Right lobe of liver (tissue), 6 donors: ENCODE measurements at places on chromosomes 6 and 20.

DNA sequence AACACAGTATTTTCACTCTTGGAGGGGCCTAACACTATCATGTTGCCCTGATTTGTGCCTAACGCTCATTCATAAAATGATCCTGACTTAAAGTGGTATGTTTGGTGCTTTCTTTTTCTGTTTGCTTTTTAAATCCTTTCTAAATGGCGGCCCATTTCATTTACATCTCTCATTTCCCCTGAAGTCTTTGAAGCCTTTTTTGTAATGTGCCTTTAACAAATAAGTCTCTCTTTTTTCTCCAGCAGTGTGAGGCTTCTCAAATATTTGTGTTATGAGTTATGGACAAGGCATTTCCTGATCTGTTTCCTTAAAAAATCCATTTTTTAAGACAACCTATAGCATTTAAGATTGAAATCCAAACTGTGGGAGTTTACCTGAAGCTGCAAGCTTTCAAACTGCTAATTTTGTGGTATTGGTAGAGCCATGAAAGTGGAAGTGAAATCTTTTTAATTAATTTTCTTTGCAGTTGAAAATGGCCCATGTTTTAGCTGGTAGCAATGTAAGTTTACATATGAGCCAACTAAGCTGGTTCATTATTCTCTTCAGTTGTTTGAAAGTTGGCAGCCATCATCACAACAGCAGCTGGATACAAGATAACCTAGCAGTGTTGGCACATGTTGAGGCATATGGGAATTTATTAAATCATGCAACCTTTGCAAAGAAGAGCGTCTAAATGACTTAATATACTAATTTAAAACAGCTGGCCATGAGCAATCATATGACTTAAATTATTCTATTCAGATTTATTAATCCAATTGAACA lies 469.7 kb downstream of the CDKAL1 start:
- no peak for DNase-seq

- DNase-seq = no peak
Observed at GRCh38 chr20:3572151-3572550, 91.0 kb downstream of the GFRA4 start.

GRCh38 chr6:110523451-110524021 lies 47.1 kb upstream of the SLC22A16 start:
- no peak for DNase-seq

DNA sequence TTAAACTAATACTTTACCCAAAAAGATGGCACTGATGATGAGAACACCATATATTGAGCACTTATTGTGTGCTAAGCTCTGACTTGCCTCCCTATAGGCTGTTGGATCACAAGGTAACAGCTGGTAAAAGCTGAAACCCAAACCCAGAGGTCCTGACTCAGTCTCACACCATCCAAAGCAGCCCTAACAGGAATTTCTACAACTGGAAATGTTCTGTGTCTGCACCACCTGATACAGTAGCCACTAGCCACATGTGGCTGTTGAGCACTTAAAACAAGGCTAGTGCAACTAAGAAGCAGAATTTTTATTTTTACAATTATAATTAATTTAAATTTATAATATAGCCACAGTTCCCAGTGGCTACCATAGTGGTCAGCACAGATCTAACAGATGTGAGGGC lies 15.6 kb upstream of the MATN4 start:
- no peak for DNase-seq

DNA sequence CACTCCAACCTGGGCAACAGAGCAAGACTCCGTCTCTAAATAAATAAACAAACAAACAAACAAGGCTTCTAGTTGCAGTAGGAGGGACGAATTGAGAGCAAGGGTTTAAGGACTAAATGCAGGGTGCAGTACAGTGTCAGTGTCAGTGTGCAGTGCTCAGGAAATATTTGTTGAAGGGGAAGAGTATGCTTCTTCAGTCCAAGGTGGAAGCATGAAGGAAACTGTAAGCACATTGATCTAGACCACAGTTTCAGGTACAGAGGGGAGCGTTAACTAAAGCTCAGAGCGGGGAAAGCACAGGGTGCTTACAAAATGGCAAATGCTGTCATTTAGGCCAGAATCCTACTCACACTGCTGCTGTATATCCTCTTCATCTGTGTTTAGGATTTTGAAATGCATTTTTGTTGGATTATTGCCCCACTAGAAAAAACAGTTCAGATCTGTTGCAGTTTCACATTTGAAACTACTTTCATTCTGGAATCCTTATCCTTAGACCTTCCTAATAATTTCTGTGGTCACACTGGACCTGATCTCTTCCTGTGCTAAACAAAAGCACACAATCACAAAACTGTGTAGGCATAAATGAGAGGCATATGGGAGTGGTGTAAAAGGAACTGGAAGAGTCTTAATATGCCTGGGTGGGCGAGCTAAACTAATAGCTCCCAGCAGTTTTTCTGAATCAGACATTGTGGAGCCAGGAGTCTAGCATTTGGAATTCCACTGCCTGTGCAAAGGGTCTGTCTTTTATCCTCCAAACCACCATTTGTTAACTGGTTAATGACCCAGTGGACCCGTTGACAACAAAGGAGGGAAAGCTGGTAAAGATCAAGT lies 41.4 kb downstream of the CBFA2T2 start:
- no peak for DNase-seq

GRCh38 chr6:138647006-138647405 lies 126.6 kb upstream of the CCDC28A start:
- no peak for DNase-seq
